Stimulated activated effector memory CD8-positive, alpha-beta T cell treated with anti-CD3 and anti-CD28 coated beads, Interleukin-12 subunit alpha, Interleukin-12 subunit beta, amount 100 ng/mL, for 72 hours (primary cell): ENCODE measurements at places on chromosomes 6 and 20.

DNA sequence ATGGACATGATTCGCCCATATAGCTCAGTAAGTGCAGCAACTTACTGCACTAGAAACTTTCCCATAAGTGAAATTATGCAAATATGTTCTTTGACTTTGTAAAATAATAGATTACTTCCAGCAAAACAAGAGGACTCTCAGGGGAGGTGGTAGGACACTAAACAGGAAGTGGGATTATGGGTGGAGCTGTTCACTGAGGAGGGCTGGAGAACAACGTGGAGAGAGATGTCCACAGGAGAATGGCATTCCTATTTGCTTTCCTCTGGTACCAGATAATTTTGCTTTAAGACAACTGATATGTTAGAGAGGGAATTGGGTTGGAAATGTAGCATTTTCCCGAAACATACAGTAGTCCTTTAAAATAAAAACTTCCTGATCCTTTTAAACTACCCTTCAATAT, 3.7 kb downstream of the TPD52L1 start:
- DNase-seq, result no peak

GRCh38 chr20:7113577-7114466, 346.3 kb downstream of the BMP2 start:
- DNase-seq, result no peak

- DNase-seq, result peak; percentile 76
Observed at GRCh38 chr20:63183422-63184146, 32.3 kb downstream of the YTHDF1 start.

DNA sequence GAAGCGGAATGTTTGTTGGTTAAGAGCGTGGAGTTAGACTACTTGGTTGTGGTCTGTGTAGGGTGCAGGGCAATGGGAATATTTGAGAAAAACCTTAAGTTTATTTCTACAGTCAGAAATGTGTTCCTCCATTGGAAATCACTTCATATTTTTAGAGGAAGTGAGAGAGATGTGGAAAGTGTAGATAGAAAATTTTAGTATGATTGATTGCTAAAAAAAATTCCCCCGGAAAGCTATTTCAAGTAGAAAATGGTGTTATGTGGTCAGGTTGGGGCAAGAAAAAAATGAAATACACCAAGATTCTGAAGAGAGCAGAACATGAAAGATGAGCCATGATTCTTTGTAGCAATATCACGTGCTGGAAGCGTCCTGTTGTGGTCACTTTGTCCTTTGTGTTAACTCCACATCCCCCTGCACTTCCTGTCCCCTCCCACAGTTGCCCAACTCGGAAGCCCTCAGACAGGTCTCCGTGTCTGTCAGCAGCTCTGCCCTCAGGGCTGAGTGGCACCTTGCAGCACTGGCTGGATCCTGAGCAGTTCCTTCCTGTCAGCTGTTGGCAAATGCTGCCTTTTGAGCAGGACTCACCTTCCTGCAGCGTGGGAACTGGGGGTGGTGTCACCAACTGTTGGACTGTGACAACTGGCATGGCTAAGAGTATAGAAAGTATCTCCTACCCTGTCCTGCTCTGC, 137.5 kb upstream of the SLC24A3 start:
- DNase-seq, result no peak

GRCh38 chr6:5565971-5566370, 304.7 kb downstream of the FARS2 start:
- no peak for DNase-seq
